Gastroesophageal sphincter (tissue), 4 donors: ENCODE measurements at places on chromosomes 16 and 17. TPM values are rescaled to one million over a fixed set of nuclear protein-coding genes. Genes with fewer than 3 reads are reported as not detected.

GRCh38 chr16:71492786-71493185 is 3.7 kb upstream of the ZNF19 start:
- ATAC-seq: no peak
- H3K27ac ChIP-seq: no peak overlapping the region
- no peaks in the 10 kb centered on the region for H3K27me3 ChIP-seq
- H3K4me3 ChIP-seq: no peak overlapping the region
- no peaks in the 10 kb centered on the region for H3K36me3 ChIP-seq

GRCh38 chr16:67533024-67533560 is 4.5 kb downstream of the RIPOR1 start:
- no peaks in the 10 kb centered on the region for H3K36me3 ChIP-seq
- H3K4me3 ChIP-seq: no peak overlapping the region
- H3K27me3 ChIP-seq: no peaks in the 10 kb centered on the region
- no peak for ATAC-seq
- H3K27ac ChIP-seq: no peak overlapping the region
- peaks cover 25% of the 10 kb centered on the region for H3K4me1 ChIP-seq

GRCh38 chr17:491086-492021 is 138.7 kb upstream of the RPH3AL start:
- H3K4me1 ChIP-seq: peaks cover 8% of the 10 kb centered on the region
- ATAC-seq: peak; percentile 84
- no peaks in the 10 kb centered on the region for H3K36me3 ChIP-seq
- peak overlapping the region; percentile 25 for H3K4me3 ChIP-seq

GRCh38 chr16:379183-379960 is 2.4 kb downstream of the PGAP6 start:
- no peak overlapping the region for H3K4me3 ChIP-seq
- H3K27me3 ChIP-seq: no peaks in the 10 kb centered on the region
- H3K27ac ChIP-seq: no peak overlapping the region
- no peak for ATAC-seq

- H3K36me3 ChIP-seq: peaks cover 6% of the 10 kb centered on the region
- no peak for ATAC-seq
- H3K4me3 ChIP-seq: no peak overlapping the region
These were observed 4.5 kb downstream of the CRYBA1 start for GRCh38 chr17:29251184-29251583.

GRCh38 chr16:63447121-63447520 is 1410.9 kb upstream of the CDH8 start:
- H3K4me1 ChIP-seq: no peaks in the 10 kb centered on the region
- H3K27ac ChIP-seq: no peak overlapping the region
- H3K4me3 ChIP-seq: no peak overlapping the region
- no peaks in the 10 kb centered on the region for H3K36me3 ChIP-seq
- no peak for ATAC-seq

DNA sequence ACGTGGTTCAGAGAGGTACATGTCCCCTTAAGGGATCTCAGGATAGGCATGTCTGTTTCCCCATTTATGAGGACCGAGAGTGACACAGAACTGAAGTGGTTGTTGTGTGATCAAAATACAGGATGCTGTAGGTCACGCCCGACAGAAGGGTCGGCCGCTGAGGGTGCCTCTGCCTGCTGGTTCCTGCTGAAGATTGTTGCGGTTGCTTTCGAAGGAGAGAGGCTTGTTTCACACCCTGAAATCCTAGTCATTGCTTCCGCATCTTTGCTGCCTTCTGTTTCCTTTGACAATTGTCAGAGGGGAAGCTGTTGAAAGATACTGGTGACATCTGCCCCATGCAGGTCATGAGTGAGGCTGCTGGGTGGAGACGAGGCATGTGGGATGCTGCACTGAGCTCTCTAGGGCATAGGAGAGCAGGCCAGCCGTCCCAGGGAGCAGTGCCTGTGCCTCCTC is 3.8 kb upstream of the NAT9 start:
- H3K4me3 ChIP-seq: no peak overlapping the region
- peak; percentile 29 for ATAC-seq
- H3K27me3 ChIP-seq: no peaks in the 10 kb centered on the region
- no peaks in the 10 kb centered on the region for H3K36me3 ChIP-seq

The KRTAP4-2 gene
- not detected for total RNA-seq

The LGALS9B gene
- total RNA-seq: not detected

The HOXB6 gene
- total RNA-seq: 5.3 TPM

The MRM3 gene
- 33.9 TPM for total RNA-seq

- no peaks in the 10 kb centered on the region for H3K36me3 ChIP-seq
- no peaks in the 10 kb centered on the region for H3K4me1 ChIP-seq
- H3K27ac ChIP-seq: no peak overlapping the region
- no peak overlapping the region for H3K4me3 ChIP-seq
- no peak for ATAC-seq
These were observed 336.1 kb downstream of the MAF start for GRCh38 chr16:79264237-79265109.

DNA sequence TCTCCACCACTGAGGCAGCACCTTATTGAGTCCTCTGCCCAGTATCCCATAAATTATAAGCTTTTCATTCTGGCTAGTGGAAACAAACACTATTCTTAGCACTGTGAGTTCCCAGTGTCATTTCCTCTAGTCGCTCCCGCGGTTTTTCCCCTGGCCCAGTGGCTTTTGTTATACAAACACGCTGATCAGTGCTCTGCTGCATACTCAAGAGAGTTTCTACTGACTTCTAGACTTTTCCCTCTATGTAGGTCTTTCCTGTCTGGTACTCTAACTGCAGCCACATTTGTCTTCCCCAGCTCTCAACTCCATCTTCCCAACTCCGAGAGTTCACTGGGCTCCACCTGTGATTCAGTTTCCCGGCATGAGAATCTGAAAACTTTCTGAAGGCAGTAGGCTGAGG is 556.6 kb upstream of the SALL1 start:
- H3K27me3 ChIP-seq: no peaks in the 10 kb centered on the region
- no peak overlapping the region for H3K4me3 ChIP-seq
- H3K27ac ChIP-seq: no peak overlapping the region
- no peak for ATAC-seq
- H3K4me1 ChIP-seq: no peaks in the 10 kb centered on the region
- H3K36me3 ChIP-seq: no peaks in the 10 kb centered on the region

The GABARAP gene
- 289 TPM for total RNA-seq

DNA sequence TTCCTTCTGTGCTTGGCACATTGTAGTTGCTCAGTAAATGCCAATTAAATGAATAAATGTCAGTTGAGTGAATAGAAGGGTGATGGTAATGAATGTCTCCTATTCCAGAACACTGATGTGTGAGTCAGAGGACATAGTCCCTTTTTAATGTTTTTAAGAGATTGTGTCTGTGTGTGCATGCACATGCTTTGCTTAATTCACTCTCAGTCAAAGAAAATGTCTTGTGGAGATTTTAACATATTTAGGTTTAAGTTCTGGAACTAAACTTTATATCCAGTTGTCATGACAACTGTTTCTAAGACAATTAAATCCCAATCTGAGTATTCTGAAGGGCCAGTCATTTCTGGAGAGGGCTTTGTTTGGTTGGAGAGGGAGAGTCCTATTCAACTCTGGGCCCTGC is 255.3 kb upstream of the CDH11 start:
- no peak overlapping the region for H3K4me3 ChIP-seq
- H3K27ac ChIP-seq: no peak overlapping the region
- no peak for ATAC-seq
- no peaks in the 10 kb centered on the region for H3K4me1 ChIP-seq
- no peaks in the 10 kb centered on the region for H3K36me3 ChIP-seq

DNA sequence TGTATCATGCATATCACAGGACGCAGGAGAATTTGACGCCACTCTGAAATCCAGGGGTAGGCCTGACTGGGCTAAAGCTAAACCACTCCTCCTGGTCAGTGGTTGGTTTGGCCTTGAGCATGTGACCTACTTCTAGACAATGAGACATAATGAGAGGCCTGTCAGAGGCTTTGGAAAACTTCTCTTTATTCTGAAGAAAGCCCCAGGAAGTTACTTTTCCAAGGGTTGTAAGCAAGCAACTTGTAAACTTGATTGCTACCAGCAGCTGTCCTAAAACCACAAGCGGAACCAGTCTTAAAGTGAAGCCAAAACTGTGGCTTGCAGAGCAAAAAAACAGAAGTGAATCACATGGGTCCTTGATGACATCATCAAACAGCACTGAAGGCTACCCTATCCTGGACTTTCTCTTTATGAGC is 138.2 kb upstream of the COX10 start:
- no peaks in the 10 kb centered on the region for H3K4me1 ChIP-seq
- no peak overlapping the region for H3K4me3 ChIP-seq
- peak; percentile 77 for ATAC-seq
- peak overlapping the region; percentile 1 for H3K27ac ChIP-seq
- H3K27me3 ChIP-seq: no peaks in the 10 kb centered on the region
- no peaks in the 10 kb centered on the region for H3K36me3 ChIP-seq

The PRAC2 gene
- total RNA-seq: not detected

GRCh38 chr17:19686400-19687090 is 29.8 kb downstream of the SLC47A2 start:
- no peaks in the 10 kb centered on the region for H3K4me1 ChIP-seq
- H3K36me3 ChIP-seq: peaks cover 3% of the 10 kb centered on the region
- ATAC-seq: no peak
- H3K27ac ChIP-seq: no peak overlapping the region
- H3K4me3 ChIP-seq: no peak overlapping the region
